ENCODE measurements at places on chromosomes 11 and 22. TPM values are rescaled to one million over a fixed set of nuclear protein-coding genes. Genes with fewer than 3 reads are reported as not detected.

- H3K36me3 ChIP-seq = no peaks in the 10 kb centered on the region
- no peak overlapping the region for H3K4me3 ChIP-seq
- peaks cover 4% of the 10 kb centered on the region for H3K4me1 ChIP-seq
- DNase-seq = no peak
- no peak overlapping the region for H3K27ac ChIP-seq
- H3K27me3 ChIP-seq = peaks cover 3% of the 10 kb centered on the region
These were observed 1331.5 kb downstream of the TBC1D22A start for GRCh38 chr22:48093981-48094380.

Gene KRTAP5-8
- total RNA-seq = not detected

DNA sequence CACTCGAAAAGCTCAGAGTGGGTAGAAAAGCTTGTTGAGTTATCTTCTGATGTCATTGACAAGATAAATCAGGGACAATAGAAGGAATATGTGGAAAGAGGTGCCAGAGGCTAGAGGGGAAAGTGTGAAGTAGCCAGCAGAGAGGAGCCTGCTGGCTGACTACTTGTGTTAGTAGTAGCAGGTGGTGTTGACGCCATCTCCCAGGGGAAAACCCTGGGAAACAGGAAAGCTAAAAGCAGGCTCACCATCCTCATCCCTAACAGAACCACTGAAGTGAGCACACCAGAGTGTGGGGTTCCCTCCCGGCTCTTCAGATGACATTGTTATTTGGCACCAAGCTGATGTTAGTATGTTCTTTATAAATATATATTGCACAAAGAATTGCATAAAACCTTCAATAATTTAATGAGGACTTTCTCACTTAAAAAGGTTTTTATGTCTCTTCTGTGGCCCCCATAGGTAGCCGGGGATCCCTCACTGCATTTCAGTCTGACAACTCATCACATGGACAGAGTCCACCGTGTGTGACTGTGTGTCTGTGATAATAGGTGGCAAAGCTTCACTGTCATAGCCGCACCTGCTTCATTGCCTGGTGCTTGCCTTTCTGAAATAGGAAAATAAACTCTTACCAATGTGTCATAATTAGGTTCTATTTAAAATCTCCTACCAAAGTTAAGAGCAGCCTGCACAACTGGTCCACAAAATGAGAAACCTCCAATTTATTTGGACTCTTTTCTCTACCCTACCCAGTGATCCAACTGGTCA lies 63.2 kb upstream of the TOP3B start:
- H3K27ac ChIP-seq = no peak overlapping the region
- no peak overlapping the region for H3K4me3 ChIP-seq
- H3K27me3 ChIP-seq = peaks cover 34% of the 10 kb centered on the region
- no peak for DNase-seq

DNA sequence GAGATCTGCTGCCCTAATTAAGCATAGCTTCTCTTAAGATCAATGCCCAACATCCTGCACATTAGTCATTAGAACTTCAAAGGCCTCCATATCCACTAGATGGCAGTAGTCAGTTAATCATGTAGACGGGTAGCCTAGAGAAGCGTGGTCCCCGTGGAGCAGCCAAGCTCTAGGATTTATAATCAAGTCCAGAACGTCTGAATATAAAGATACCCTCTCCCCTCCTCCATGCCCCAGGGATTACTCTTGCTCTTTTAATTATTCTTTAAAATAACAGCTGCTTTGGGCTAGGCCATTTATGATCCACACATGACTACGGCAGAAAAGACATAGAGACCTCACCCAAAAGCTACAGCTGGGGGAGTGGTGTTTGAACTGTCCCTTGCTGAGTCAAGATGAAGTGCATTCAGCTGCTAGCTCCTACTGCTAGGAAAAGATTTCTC lies 327.6 kb upstream of the PLET1 start:
- no peak overlapping the region for H3K27ac ChIP-seq
- no peak overlapping the region for H3K4me3 ChIP-seq
- no peaks in the 10 kb centered on the region for H3K27me3 ChIP-seq
- no peaks in the 10 kb centered on the region for H3K36me3 ChIP-seq
- peak; percentile 55 for DNase-seq

GRCh38 chr11:20090654-20091374 lies 69.5 kb downstream of the DBX1 start:
- no peak overlapping the region for H3K27ac ChIP-seq
- peaks cover 23% of the 10 kb centered on the region for H3K36me3 ChIP-seq
- peaks cover 8% of the 10 kb centered on the region for H3K4me1 ChIP-seq

- no peak overlapping the region for H3K4me3 ChIP-seq
- no peak overlapping the region for H3K27ac ChIP-seq
These were observed 512 bp upstream of the OR51T1 start for GRCh38 chr11:4881188-4881587.

- peak overlapping the region; percentile 87 for H3K27ac ChIP-seq
- peaks cover 72% of the 10 kb centered on the region for H3K4me1 ChIP-seq
- DNase-seq = no peak
- H3K36me3 ChIP-seq = peaks cover 5% of the 10 kb centered on the region
- H3K4me3 ChIP-seq = peak overlapping the region; percentile 97
- no peaks in the 10 kb centered on the region for H3K27me3 ChIP-seq
These were observed 831 bp upstream of the TMEM135 start for GRCh38 chr11:87036756-87037449.

GRCh38 chr11:69014084-69014851 lies 1.2 kb upstream of the MRGPRF start:
- DNase-seq = no peak
- peaks cover 25% of the 10 kb centered on the region for H3K27me3 ChIP-seq
- no peak overlapping the region for H3K4me3 ChIP-seq
- no peaks in the 10 kb centered on the region for H3K36me3 ChIP-seq
- no peak overlapping the region for H3K27ac ChIP-seq

Gene IFITM10
- not detected for total RNA-seq

Gene JAML
- total RNA-seq = not detected

GRCh38 chr11:66542362-66542761 lies 3.5 kb downstream of the ZDHHC24 start:
- H3K4me1 ChIP-seq = peaks cover 16% of the 10 kb centered on the region
- H3K4me3 ChIP-seq = peak overlapping the region; percentile 69

DNA sequence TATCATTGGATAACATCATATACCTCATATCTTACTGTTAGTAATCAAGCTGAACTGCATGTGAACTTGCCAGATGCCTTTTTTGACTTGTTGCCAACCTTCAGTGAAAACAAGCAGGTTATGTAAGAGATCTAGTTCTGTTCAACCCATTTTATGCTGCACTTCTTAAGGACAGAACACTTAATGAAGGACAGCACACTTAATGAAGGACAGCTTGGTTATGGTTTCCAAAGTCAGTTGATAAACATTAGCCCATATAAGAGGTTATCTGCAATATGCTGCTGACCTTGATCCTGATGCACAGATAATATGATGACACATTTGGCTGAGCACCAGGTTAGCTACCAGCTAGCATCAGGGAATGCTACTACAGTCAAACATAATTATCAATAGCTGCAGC lies 358.7 kb upstream of the PDGFD start:
- no peak overlapping the region for H3K4me3 ChIP-seq
- no peaks in the 10 kb centered on the region for H3K36me3 ChIP-seq
- H3K27ac ChIP-seq = no peak overlapping the region

GRCh38 chr22:36641902-36642640 lies 61.5 kb downstream of the CACNG2 start:
- H3K4me1 ChIP-seq = no peaks in the 10 kb centered on the region
- no peak for DNase-seq
- H3K27ac ChIP-seq = no peak overlapping the region
- no peaks in the 10 kb centered on the region for H3K36me3 ChIP-seq
- peaks cover 88% of the 10 kb centered on the region for H3K27me3 ChIP-seq
- H3K4me3 ChIP-seq = no peak overlapping the region

Gene FIBIN
- total RNA-seq = 0.44 TPM

Gene OR8D1
- not detected for total RNA-seq

Gene JHY
- 2.3 TPM for total RNA-seq

- peaks cover 3% of the 10 kb centered on the region for H3K27me3 ChIP-seq
- peaks cover 6% of the 10 kb centered on the region for H3K36me3 ChIP-seq
- DNase-seq = peak; percentile 37
These were observed 4.4 kb downstream of the TMEM258 start for GRCh38 chr11:61787928-61788491.
